ENCODE measurements at places on chromosomes 2 and 18.

GRCh38 chr18:48402953-48403352 lies 6.2 kb downstream of the ZBTB7C start:
- DNase-seq = peak; percentile 40

- DNase-seq = no peak
Observed at GRCh38 chr2:27729198-27729597, 42.3 kb upstream of the MRPL33 start.

- DNase-seq = no peak
Observed at GRCh38 chr2:137123226-137123625, 357.9 kb downstream of the THSD7B start.

DNA sequence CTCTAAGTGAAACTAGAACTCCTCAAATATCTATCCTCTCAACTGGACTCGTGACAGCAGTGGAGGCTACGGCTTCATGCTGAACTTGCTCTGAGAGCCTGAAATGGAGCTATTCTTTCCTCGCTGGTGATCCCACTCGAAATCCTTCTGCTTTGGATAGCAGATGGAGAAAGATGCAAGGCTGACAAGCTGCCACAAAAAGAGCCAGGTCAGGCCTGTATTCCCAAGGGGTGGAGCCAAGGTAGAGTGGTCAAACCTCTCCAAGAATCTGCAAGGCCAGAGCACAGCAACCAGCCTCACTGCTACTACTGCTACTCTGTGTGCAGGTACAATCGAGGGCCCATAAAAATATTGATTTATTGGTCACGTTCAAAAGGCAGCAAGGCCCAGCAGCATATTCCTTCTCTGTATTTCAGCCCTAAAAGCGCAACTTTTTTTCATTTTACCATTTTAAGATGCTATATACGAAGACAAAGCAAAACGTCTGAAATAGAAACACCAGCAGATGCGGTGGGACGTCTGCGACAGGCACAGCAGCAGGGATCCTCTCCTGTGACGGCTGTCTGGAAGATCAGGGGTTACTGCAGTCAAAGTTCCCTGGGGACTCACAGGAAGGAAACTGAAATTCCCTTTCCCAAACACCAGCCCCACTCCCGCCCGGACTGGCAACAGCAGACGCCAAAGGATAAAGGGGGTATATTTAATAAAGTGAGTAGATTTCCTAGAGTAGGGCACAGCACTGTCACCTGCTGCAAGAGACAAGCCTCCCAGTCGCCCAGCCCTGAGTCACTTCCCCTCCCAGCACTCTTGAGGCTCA lies 2.4 kb downstream of the SPRED2 start:
- peak; percentile 75 for DNase-seq

GRCh38 chr2:145157741-145158591 lies 638.0 kb upstream of the ZEB2 start:
- DNase-seq = peak; percentile 84

DNA sequence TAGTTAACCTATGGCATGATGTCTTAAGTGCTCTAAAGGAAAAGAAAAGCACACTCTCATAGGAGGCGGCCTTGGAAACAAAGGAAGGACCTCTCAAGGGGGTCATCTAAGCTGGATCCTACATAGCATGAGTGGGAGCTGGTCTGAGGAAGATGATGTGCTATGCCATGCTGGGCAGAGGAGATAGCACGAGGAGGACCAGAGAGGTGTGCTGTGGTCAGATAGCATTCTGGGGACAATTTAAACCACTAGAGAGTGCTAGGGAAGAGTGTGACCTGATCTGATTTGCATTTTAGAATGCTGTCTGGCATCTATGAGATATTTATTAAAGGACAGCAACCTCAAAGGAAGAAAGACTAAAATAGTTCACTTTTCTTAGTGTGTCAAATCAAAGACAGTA lies 910.1 kb upstream of the CELF4 start:
- DNase-seq = no peak

- DNase-seq = no peak
Observed at GRCh38 chr18:63284827-63285733, 34.5 kb downstream of the BCL2 start.

GRCh38 chr2:189096769-189097447 lies 82.7 kb downstream of the COL5A2 start:
- no peak for DNase-seq

DNA sequence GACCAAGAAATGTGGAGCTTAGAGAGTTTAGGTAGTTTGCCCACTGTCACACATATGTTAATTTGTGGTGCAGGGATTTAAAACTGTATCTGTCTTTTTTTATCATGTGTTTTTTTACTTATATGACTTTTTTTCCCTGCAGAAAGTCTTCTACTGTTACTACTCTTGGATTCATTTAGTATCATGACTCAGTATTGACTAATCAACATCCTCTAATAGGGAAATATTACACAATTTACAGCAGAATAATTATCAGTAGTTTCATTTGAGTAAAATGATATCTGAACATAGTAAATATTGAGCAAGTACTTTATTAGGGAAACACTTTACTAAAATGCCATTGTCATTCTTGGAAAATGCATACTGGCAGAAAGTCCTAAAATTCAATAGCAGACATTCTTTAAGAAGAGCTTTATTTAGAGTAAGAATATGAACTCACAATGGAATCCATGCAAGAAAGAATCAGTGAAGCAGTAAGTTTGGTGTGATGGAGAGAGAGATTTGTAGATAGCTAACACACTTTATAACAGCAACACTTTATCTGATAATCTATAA lies 425.9 kb upstream of the SLC8A1 start:
- DNase-seq = no peak

- DNase-seq = no peak
Observed at GRCh38 chr2:47226923-47227220, 71.8 kb upstream of the STPG4 start.

DNA sequence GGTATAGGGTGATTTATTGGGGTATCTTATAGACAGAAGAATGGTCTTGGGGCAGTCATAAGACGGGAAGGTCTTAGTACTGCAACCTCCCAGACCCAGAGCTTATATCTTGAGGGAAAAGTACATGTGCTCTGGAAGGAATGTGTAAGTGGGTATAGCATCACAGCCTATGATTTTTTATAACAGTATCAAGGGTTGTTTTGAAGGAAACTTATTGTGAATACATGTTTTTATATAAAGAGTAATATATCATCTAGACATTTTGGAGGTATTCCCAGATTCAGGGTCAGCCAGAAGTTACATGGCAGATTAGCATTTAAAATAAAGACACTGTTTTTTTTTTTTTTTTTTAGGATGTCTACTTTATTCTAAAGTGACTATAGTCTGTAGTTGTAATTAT lies 47.6 kb upstream of the STON1 start:
- DNase-seq = no peak

- no peak for DNase-seq
Observed at GRCh38 chr2:83079007-83079406, 1380.1 kb downstream of the SUCLG1 start.

DNA sequence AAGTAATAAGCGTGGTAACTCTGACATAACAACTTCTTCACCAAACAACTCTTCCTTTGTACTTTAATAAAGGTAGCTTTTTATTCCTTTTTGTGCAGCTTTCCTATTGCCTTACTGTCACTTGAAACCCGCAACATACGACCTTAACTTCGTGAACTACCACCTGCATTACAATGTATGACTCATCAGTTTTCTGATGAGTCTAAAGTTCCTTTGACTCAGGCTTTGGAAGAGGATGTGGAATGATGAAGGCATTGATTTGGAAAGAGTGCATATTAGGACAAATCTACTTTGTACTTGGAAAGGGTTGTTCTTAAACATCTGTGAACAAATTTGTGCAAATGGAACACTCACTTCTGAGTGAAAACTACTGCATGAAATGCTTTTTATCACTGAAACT lies 1012.1 kb downstream of the TMEM182 start:
- DNase-seq = no peak

DNA sequence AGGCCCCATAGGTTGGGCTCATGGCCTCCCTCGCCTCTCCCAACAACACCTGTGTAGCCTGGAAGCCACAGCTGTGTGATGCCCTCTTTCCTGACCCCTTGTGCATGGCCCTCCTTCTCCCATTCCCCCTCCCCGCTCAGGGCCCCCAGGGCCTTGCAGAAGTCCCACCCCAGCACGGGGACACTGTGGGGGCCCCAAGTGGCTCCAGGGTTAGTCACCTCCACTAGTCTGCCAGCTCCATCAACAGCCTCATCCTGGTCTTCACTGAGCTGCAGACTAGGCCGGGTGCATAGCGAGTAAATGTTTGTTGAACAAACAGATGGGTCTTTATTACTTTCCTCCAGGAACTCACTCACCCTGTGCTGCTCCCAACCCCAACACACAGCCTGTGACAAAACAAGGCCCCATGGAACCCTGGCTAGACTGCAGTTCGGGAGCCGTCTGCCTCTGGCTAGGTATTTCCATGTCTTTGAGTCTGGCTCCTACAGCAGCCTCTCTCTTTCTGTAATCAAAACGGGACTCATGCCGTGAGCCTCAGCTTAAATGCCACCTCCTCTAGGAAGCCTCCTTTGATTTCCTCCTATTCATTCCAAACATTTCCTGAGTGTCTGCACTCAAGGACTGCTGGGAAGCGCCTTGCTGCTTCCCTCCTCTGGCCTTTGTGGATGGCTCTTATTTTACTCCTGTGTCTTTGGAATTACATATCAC lies 109.9 kb upstream of the ID2 start:
- DNase-seq = no peak

DNA sequence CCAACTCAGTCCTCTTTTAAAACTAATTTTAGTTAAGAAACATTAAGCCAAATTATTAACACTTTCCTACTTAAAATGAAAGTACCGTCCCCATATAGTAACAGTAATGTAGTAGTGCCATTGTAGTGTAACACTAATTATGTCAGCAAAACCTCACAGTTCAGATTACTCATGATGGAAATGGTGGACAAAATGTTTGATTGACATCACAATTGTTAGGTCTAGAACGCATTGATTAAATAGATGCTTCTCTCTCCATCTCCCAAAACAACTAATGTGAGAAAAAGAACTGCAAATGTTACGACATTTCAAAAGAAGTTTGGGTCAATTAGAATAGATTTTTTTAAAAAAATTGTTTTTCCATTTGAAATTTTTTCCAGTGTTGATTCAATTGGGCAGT lies 1.2 kb upstream of the ATF2 start:
- DNase-seq = no peak

DNA sequence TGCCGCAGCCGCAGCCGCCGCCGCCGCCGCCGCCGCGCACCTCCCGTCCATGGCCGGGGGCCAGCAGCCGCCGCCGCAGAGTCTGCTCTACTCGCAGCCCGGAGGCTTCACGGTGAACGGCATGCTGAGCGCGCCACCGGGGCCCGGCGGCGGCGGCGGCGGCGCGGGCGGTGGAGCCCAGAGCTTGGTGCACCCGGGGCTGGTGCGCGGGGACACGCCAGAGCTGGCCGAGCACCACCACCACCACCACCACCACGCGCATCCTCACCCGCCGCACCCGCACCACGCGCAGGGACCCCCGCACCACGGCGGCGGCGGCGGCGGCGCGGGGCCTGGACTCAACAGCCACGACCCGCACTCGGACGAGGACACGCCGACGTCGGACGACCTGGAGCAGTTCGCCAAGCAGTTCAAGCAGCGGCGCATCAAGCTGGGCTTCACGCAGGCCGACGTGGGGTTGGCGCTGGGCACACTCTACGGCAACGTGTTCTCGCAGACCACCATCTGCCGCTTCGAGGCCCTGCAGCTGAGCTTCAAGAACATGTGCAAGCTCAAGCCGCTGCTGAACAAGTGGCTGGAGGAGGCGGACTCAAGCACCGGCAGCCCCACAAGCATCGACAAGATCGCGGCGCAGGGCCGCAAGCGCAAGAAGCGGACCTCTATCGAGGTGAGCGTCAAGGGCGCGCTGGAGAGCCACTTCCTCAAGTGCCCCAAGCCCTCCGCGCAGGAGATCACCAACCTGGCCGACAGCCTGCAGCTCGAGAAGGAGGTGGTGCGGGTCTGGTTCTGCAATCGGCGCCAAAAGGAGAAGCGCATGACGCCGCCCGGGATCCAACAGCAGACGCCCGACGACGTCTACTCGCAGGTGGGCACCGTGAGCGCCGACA lies 2.4 kb downstream of the POU3F3 start:
- no peak for DNase-seq

- no peak for DNase-seq
Observed at GRCh38 chr2:22273853-22274252, 1111.1 kb upstream of the KLHL29 start.

DNA sequence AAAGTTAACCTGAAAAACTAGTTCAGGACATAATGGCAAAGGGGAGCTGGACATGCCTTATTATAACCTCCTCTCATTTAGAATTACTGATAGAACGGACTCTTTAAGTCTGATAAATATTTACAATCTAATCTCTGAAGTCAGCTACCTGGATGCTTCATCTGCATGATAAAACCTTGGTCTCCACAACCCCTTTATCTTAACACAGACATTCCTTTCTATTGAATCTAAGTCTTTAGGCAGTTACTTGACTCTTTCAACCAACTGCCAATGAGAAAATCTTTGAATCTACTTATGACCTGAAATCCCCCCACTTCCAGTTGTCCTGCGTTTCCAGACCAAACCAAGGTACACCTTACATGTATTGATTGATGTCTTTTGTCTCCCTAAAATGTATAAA lies 191.2 kb upstream of the LRRTM4 start:
- DNase-seq = no peak

DNA sequence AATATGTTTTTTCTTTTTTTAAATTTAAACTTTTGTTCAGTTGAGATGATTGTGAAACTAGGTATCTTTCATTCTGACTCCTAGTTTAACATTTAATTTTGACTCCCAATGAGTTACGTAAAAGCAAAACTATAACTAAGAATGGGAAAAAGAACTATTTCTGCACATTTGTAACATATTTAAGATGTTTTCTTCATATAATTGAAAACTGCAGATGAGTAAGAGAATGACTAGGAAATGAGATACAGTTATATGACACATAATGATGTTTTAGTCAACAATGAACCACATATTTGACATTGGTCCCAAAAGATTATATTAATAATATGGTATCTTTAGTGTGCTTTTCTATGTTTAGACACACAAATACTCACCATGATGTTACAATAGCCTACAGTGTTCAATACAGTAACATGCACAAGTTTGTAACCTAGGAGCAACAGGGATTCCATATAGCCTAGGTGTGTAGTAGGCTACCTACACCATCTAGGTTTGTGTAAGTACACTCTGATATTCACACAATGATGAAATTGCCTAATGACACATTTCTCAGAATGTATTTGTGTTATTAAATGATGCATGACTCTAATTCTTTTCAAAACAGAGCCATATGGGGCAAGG lies 12.6 kb downstream of the ERMN start:
- DNase-seq = no peak

DNA sequence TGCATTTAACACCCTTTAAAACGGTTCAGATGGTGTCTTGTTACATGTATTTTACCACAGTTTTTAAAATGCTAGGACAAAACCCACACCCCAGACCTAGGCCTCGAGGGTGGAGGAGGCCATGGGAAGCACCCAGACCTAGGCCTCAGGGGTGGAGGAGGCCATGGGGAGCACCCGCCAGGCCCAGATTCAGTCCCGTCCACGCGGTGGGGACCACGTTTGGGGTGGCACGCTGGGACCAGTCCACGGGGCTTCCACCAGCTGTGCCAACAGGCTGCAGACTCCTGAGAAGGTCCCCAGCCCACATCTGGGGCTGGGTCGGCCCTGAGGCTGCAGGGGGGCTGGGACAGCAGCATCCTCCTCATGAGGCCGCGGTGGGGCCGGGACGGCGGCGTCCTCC lies 63.4 kb downstream of the SLC66A2 start:
- peak; percentile 35 for DNase-seq

- no peak for DNase-seq
Observed at GRCh38 chr2:57656198-57656597, 390.4 kb upstream of the VRK2 start.
